ENCODE measurements at places on chromosomes 2 and 18. TPM values are rescaled to one million over a fixed set of nuclear protein-coding genes. Genes with fewer than 3 reads are reported as not detected.
A peak's percentile ranks its signal among the peaks of the same experiment; 100 is the strongest.

The ANKRD29 gene
- total RNA-seq: not detected

The ECEL1 gene
- not detected for total RNA-seq

The WDR75 gene
- 99.1 TPM for total RNA-seq

The FNDC4 gene
- 1.2 TPM for total RNA-seq

The FAM210A gene
- 47.2 TPM for total RNA-seq

The ESPNL gene
- 0.85 TPM for total RNA-seq

The C2orf92 gene
- total RNA-seq: 1.0 TPM

The ALKAL2 gene
- total RNA-seq: not detected

The NIF3L1 gene
- total RNA-seq: 87.4 TPM

The SP140 gene
- 9.3 TPM for total RNA-seq

The SCN3A gene
- 0.23 TPM for total RNA-seq

The FOSL2 gene
- 73.5 TPM for total RNA-seq

DNA sequence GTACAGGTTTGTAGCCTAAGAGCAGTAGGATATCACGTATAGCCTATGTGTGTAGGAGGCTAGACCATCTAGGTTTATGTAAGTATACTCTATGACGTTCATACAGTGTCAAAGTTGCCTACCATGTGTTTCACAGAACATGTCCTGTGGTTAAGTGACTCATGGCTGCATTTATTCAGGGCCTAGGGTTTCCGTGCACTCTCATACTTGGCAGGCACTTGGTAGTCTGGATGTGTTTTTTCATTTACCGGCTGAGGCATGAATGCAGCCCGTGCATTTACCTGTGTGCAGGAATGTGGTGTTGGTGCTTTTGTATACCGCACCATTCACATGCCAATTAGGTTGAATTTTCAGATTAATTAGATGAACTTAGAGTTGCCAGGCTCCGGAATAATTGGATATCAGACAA, 43.4 kb downstream of the MYL12B start:
- DNase-seq: peak; percentile 92

- DNase-seq: no peak
These were observed 70.4 kb upstream of the CDH19 start for GRCh38 chr18:66674286-66674685.

GRCh38 chr2:223418604-223419199, 183.5 kb downstream of the SCG2 start:
- DNase-seq: no peak

DNA sequence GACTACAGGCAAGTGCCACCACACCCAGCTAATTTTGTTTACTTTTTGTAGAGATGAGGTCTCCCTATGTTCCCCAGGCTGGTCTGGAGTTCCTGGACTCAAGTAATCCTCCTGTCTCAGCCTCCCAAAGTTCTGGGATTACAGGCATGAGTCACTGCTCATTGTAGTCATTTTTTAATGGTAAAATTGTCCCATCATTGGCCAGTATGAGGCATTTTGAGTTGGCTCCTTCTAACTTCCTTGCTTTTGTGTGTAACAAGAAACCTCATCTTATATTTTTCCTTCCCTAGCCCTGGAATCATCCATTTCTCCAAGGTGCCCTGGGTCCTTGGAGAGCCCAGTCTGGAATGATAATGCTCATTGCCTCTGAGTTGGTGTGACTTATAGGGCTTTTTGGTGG, 148.5 kb downstream of the INHBB start:
- DNase-seq: peak; percentile 50

GRCh38 chr2:161273038-161273760, 35.0 kb upstream of the PSMD14 start:
- peak; percentile 42 for DNase-seq

- no peak for DNase-seq
These were observed 64.6 kb upstream of the MYO3B start for GRCh38 chr2:170113168-170113894.

GRCh38 chr2:16948710-16949109, 283.1 kb upstream of the CYRIA start:
- DNase-seq: no peak

DNA sequence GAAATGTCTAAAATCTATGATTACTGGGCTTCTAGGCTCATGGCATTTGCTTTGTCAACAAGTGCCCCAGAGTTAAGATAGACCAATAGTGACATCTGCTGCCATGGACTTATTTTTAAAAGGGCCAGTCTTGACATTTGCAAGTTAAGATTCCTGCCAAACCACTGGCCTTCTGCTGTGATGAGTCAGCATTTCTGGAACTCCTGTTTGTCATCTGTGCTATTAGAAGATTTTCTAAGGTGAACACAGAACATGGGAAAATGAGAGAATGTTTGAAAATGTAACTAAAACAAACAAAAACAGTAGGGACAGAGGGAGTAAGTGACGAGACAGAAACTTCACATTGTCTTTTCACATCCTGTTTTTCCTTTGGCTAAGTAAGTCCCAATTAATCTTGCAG, 93.7 kb upstream of the WDR75 start:
- peak; percentile 85 for DNase-seq

GRCh38 chr2:168718622-168719021, 83.8 kb upstream of the NOSTRIN start:
- no peak for DNase-seq

- no peak for DNase-seq
These were observed at the start of gene NCKAP5 for GRCh38 chr2:133568172-133568571. TSS of gene NCKAP5 (minus strand) at chr2:133568463. CDS start at chr2:133517526, 50,937 bp downstream.

- DNase-seq: peak; percentile 21
These were observed 7.5 kb upstream of the GBX2 start for GRCh38 chr2:236175548-236176150.

DNA sequence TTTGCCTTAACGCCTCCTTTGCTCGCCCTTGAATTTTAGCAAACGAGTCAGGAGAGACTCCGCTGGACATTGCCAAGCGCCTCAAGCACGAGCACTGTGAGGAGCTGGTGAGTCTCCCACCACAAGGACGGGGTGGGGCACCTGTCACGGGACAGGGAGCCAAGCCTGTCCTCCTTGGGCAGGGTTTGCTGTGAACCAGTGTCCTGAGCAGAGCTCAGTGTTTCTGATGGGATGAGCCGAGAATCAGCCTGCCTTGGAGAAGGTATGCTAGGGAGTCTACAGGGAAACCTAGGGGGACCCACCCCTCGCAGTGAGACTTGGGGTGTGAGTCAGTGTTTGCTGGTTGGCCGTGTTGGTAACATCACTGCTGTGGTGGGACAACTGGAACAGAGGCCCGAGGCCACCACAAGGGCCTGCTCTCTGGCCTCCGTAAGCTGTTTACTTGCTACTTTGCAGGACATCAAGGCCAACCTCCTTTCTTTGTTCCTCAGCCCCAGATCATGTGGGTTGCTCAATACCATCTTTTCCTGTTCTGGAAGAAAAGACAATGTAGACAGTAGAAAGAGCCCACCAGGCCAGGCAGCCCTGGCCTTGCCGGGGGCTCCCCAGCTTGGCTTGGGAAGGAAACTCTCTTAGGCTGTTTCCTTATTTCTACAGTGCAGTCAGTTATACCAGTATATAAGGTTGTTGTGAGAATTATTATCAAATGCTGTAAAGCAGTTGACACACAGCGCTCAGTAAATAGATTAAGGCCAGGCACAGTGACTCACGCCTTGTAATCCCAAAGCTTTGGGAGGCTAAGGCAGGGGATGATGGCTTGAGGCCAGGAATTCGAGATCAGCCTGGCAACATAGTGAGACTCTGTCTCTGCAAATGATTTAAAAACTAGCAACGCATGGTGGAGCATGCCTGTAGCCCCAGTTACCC, 42.4 kb downstream of the ITGB1BP1 start:
- DNase-seq: peak; percentile 93

GRCh38 chr18:615773-616172, 19.0 kb downstream of the CLUL1 start:
- DNase-seq: no peak
